ENCODE measurements at places on chromosomes 2 and 18. TPM values are rescaled to one million over a fixed set of nuclear protein-coding genes. Genes with fewer than 3 reads are reported as not detected.

The SERPINB3 gene
- total RNA-seq = not detected

The KYNU gene
- under 0.01 TPM for total RNA-seq

The ALLC gene
- total RNA-seq = not detected

The SMC6 gene
- 26.0 TPM for total RNA-seq

The POTEC gene
- not detected for total RNA-seq

The SFXN5 gene
- 16.9 TPM for total RNA-seq

The NPAS2 gene
- 15.8 TPM for total RNA-seq

The CBLN2 gene
- 0.47 TPM for total RNA-seq

The IL36A gene
- not detected for total RNA-seq

The FKBP1B gene
- total RNA-seq = 14.9 TPM

The CAPN13 gene
- total RNA-seq = not detected

The LHCGR gene
- total RNA-seq = not detected

The NOP58 gene
- total RNA-seq = 65.0 TPM

The TXNDC2 gene
- total RNA-seq = not detected

The LONRF2 gene
- total RNA-seq = 0.19 TPM

The RHOB gene
- total RNA-seq = 360 TPM

The KRTCAP3 gene
- total RNA-seq = not detected

The ARHGEF4 gene
- total RNA-seq = 0.24 TPM

The UPP2 gene
- not detected for total RNA-seq

The LIMS3 gene
- 35.2 TPM for total RNA-seq
